ENCODE measurements at places on chromosomes 6 and 20.

- no peak for DNase-seq
Measured at GRCh38 chr20:14454296-14454695, 116.9 kb upstream of the FLRT3 start.

DNA sequence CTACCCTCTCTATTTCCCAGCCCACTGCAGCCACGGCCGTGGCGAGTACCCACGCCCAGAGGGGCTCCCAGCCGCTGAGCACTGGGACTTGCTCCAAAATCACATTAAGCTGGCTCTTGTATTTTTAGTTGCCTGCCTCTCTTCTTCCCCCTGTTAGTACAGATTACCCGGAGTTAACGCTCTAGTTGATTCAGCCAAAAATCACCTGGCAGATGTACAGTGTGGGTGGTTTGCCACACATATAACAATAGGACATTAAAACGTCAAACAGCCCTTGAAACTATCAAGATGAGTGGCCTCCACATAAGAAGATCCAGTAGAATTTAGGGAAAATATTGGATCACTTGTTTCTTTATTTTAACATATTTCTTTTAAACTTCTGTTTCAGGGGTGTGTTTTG, 268.8 kb upstream of the PRDM1 start:
- no peak for DNase-seq

DNA sequence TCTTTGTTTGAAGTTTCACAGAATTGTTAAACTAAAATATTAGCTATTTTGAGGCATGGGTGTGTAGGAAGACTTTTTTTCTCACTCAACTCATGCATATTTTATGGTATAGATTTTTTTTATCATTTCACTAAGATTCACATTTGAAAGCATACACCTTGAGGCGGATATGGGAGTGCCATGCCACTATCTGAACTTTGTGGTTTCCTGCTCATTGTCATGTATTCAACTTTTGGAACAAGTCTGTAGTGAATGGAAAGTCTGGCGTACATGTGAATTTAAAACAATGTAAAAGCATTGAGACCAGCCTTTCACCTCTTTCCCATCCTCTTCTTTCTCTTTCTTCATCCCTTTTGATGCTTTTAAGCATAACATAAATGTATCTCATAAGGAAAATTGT, 147.9 kb downstream of the TPBG start:
- no peak for DNase-seq

DNA sequence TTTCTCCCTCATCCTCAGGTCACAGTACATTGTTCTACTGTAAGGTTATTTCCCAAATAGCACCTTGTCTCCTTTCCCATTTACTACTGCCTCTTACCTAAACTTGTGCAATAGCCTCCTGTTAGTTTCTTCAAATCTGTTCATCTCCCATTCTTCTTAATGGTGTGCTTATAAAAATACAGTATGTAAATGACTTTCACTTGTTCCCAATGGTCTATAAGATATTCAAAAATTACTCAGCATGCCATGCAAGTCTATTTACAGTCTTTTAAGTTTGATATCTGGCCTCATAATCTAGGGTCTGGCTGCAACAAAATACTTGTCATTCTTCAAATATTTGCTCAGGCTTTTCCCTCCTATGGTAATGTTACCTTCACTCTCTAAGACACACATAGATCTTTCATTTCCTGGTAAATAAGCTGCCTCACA, 31.5 kb upstream of the RHAG start:
- DNase-seq: no peak

- no peak for DNase-seq
Measured at GRCh38 chr6:114274836-114275235, 68.0 kb downstream of the HS3ST5 start.

- no peak for DNase-seq
Measured at GRCh38 chr6:107592806-107593205, 102.9 kb downstream of the SOBP start.

GRCh38 chr20:36085686-36086267, 68.8 kb upstream of the EPB41L1 start:
- DNase-seq: no peak

DNA sequence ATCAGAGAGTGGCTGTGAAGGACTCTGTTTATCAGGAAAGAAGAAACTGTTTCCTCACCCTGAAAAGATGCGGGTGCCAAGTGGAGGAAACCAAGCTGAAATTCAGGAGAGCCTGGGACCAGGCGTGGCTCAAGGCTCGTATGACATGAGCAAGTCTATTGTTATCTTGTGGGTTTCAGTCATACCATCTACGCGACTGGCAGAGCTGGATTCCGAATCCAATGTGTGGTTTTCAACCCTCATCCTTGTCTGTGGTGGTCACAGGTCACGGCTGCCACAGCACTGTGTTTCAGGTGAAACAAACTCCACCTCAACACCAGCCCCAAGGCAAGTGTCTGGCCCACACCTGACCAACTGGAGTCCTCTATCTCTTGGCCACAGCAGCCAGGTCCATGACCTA, 9.1 kb downstream of the MC3R start:
- DNase-seq: no peak

Measured in caudate nucleus (tissue), 63 donors.